ENCODE measurements at places on chromosomes 7 and 10. TPM values are rescaled to one million over a fixed set of nuclear protein-coding genes. Genes with fewer than 3 reads are reported as not detected.

CYP2C9 gene
- not detected for total RNA-seq

ZP3 gene
- total RNA-seq: 6.5 TPM

MIOS gene
- total RNA-seq: 19.8 TPM

ZDHHC16 gene
- total RNA-seq: 48.2 TPM

KIAA1217 gene
- 16.4 TPM for total RNA-seq

ADCK2 gene
- 20.5 TPM for total RNA-seq

ZNF394 gene
- 17.6 TPM for total RNA-seq

MYOF gene
- total RNA-seq: 119 TPM

LAMB1 gene
- total RNA-seq: 662 TPM

OPALIN gene
- total RNA-seq: not detected

MNX1 gene
- total RNA-seq: not detected

C10orf53 gene
- total RNA-seq: not detected

TMEM139 gene
- not detected for total RNA-seq

OR13A1 gene
- not detected for total RNA-seq

WASHC2C gene
- total RNA-seq: 24.5 TPM

GPR85 gene
- 0.35 TPM for total RNA-seq

CCZ1B gene
- total RNA-seq: 16.7 TPM

ARHGEF35 gene
- 0.60 TPM for total RNA-seq

KAZALD1 gene
- total RNA-seq: 16.7 TPM

DNAJC12 gene
- 12.8 TPM for total RNA-seq

AKR1C4 gene
- not detected for total RNA-seq

SORCS1 gene
- 0.09 TPM for total RNA-seq
